ENCODE measurements at places on chromosomes 12 and 14. TPM values are rescaled to one million over a fixed set of nuclear protein-coding genes. Genes with fewer than 3 reads are reported as not detected.

Gene RFC5
- 6.5 TPM for polyA plus RNA-seq

Gene MAP3K9
- polyA plus RNA-seq: 1.3 TPM

Gene MYF5
- not detected for polyA plus RNA-seq

Gene TMEM229B
- 6.5 TPM for polyA plus RNA-seq

Gene POTEG
- not detected for polyA plus RNA-seq

Gene AQP6
- polyA plus RNA-seq: not detected

Gene MRPS35
- 45.1 TPM for polyA plus RNA-seq

Gene DAO
- not detected for polyA plus RNA-seq

Gene POC1B
- 14.1 TPM for polyA plus RNA-seq

Gene COX8C
- polyA plus RNA-seq: not detected

Gene ASIC1
- 2.2 TPM for polyA plus RNA-seq

Gene ADSS1
- 6.5 TPM for polyA plus RNA-seq

Gene C1QL4
- polyA plus RNA-seq: not detected

Gene ENDOU
- 0.30 TPM for polyA plus RNA-seq

Gene LRP1
- polyA plus RNA-seq: 47.5 TPM
